Esophagus squamous epithelium (tissue), 5 donors: ENCODE measurements at places on chromosomes 5 and 9. TPM values are rescaled to one million over a fixed set of nuclear protein-coding genes. Genes with fewer than 3 reads are reported as not detected.

DNA sequence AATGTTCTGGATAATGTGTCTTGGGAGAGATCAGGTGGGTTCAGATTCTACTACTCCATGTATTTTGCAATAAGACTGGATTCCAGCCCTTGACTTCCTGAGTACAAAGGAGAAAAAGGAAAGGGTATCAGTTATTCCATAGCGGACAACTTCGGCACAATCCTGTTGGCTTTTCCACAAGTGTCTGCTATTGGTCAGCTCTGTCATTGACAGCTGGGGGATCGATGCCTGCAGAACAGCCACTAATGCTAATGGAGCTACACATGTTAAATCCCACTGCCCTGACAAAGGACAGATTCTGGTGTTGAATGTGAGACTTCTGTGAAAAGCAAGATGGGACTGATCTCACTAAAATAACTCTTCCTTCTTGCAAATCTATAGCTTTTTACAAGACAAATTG, 41.2 kb downstream of the IZUMO3 start:
- DNase-seq: no peak

The CMBL gene
- total RNA-seq: 1.5 TPM

The NR5A1 gene
- not detected for total RNA-seq

The ZBED3 gene
- total RNA-seq: 0.66 TPM

GRCh38 chr9:108475813-108476212, 380.0 kb downstream of the ACTL7B start:
- DNase-seq: no peak

- DNase-seq: no peak
Measured at GRCh38 chr9:91085517-91086291, 276.0 kb downstream of the AUH start.

- DNase-seq: no peak
Measured at GRCh38 chr5:150152636-150153462, 2.8 kb downstream of the PDGFRB start.

DNA sequence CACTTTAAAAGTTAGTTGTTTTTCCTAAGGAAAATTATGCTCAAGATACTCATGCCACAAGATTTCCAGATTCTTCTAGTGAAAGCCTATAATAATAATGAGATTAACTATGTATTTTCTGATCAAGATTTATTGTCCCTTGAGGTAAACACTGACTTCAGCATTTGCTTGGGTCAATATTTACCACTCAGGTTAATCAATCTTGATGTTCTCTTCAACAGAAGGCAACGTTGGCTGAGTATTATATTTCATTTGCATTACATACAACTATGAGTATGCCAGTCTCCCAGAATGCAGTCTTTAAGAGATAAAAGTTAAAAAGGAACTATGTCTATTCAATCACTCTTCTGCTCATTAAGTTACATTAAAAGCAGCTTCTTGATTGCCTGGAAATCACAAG, 115.6 kb downstream of the GPR21 start:
- DNase-seq: no peak

- no peak for DNase-seq
Measured at GRCh38 chr9:27888661-27889295, 315.5 kb upstream of the C9orf72 start.

DNA sequence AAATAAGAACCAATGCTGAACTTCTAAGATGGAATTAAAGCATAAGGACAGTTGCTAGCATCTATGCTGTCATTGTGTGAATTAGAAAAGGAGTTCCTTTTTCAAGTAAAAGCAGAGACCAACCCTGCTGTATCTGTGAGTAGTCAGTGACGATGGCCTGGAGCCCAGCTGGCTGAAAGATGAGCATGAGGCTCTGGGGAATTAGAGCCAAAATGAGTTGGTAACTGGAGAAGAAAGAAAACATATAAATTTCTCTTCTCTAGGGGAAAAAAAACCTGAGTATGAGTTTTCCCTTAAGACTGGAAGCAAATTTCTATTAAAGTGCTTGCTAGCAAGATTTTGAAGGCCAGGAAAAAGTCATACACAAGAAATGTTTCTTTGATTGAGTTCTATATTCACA, 1.6 kb upstream of the SPZ1 start:
- DNase-seq: no peak

DNA sequence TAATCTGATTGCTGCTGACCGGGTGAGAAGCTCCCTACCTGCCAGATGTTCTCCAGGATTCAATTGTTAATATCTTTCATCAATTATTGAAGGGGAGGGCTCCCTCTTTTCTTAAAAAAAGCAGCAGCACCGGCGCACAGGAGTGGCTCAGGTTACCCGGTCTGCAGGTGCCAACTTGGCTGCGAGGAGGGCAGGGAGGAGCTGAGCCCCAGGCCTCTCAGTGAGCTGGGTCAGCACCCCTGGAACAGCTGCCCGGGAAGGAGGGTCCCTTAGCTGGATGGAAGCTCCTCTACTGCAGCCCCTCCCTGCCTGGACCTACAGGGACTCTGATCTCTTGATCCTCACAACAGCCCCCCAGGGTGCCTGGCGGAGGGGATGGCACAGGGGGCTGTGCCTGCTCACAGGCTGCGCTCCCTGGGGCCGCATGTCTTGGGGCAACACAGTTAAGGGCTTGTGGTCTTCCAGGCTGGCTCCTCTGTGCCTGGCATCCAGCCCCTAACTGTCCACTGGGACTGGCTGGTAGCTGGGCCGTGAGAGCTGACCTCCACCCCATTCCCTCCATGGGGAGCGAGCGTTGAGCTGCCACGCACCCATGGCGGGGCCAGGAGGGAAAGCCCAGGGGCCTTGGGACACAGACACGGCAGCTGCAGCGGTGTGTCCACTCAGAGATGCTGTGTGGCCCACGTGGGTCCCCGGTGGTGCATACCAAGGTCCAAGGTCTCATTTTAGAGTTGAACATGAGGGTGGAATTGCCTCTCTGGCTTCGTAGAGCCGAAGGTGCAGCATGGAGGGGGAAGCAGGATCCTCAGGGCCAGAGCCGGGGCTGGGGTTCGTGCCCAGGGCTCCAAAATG, 28.6 kb upstream of the TMEM250 start:
- no peak for DNase-seq

GRCh38 chr9:105735366-105735765, 41.0 kb downstream of the TMEM38B start:
- DNase-seq: no peak
